Activated CD4-positive, alpha-beta T cell treated with anti-CD3 and anti-CD28 coated beads for 4 hours (primary cell): ENCODE measurements at places on chromosomes 3 and 15.

GRCh38 chr15:79089331-79089889 lies 1.2 kb downstream of the RASGRF1 start:
- no peak for DNase-seq

GRCh38 chr3:195761567-195762248 lies 40.9 kb downstream of the MUC20 start:
- DNase-seq = no peak

DNA sequence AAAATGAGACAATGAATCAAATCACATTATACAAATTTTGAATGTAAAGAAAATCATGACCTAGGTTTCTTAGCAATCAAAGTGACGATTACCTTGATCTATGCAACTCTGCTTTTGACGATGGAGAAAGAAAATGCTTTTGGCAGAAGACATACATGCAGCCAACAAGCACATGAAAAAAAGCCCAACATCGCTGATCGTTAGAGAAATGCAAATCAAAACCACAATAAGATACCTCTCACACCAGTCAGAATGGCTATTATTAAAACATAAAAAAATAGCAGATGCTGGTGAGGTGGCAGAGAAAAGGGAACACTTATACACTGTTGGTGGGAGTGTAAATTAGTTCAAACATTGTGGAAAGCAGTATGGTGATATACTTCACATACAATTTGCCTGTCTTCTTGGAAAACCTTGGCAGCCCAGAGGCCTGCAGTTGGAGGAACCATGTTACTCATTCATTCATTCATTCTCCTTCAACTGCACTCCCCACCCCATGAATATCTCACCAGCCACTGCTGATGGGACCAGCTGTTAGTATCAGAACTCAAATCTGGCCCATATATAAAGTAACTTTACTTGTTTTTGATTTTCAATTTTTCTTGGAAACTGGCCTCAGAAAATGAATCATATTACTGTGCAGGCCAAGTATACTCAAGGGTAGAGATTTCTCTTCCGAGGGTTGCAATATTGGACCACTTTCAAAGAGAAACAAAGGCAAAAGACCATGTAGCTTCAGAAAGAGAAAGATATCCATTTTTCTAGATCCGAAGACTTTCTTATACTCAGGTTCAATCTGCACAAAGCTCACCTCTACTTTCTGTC lies 358.6 kb upstream of the ARHGEF26 start:
- DNase-seq = no peak

DNA sequence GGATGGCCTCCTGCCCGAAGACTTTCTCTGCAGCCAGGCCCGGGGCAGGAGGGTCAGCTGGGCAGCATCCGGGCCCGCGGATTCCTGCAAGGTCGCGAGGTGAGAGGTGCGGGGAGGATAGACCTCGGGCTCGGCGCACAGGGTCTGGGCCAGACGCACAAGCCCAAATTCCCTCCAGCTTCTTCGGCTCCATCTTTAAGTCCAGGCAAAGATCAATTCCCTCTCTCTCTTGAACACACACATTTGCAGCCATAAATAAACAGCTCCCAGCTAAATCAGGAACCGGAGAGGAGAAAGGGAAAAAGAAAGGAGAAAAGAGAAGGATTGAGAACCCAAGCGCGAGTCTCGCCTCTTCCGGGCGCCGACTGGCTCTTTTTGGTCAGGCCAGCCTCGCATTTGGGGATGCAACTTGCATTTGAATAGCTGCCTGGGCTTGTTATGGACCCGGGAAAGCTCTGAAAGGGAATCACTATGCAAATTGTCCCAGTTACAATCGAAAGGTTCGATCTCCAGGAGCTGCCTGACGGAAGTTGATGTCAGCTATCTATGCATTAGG lies 14.5 kb upstream of the ONECUT1 start:
- DNase-seq = no peak

DNA sequence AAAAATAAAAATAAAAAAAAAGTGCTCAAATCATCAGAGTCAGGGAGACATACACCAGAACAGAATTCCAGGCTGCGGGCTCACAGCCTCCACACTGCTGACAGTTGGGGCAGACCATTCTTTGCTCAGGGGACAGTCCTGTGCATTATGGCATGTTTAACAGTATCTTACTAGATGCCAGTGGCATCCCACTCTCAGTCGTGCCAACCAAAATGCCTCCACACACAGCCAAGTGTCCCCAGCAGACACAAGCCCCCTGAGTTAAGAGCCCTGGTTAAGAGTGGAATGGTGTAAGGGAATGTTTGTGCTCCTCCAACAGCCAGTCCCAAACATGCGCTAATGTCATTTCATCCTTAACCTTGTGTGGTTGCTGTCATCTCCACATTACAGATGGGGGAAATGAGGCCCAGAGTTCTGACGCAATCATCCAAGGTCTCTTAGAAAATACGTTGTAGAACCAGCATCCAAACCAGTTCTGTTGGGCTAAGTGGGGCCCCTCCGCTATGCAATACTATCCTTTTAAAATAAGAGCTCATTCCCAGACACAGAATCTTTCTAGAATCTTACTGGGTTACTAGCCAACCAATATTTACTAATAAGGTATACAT lies 26.0 kb downstream of the CFAP92 start:
- DNase-seq = no peak

GRCh38 chr3:46997453-46998091 lies 18.1 kb downstream of the NBEAL2 start:
- no peak for DNase-seq

DNA sequence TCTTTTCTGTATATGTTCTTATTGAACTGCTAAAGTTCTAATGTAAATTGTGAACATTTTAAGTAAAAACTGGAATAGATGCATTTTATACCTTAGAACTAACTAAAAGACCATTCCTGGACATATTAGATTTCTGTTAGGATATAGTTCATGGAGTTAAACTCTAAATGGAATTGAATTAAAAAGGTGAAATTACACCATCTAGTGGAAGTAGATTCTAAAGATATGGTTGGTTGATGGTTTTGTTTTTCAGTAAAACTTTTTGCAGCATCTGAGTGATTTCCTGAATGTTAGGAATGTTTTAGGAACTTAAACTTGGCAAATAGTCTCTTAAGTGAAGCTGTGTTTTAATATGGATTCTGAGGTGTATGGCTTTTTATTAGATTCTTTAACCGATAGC lies 96.8 kb downstream of the SLMAP start:
- no peak for DNase-seq

GRCh38 chr3:137084586-137084985 lies 126.8 kb downstream of the IL20RB start:
- no peak for DNase-seq
